ENCODE measurements at places on chromosomes 7 and 10. TPM values are rescaled to one million over a fixed set of nuclear protein-coding genes. Genes with fewer than 3 reads are reported as not detected.

GRCh38 chr10:71797533-71798307, 24.4 kb upstream of the VSIR start:
- H3K27ac ChIP-seq, result no peak overlapping the region
- no peaks in the 10 kb centered on the region for H3K4me1 ChIP-seq
- no peak for DNase-seq
- no peak overlapping the region for H3K4me3 ChIP-seq
- H3K36me3 ChIP-seq, result no peaks in the 10 kb centered on the region

DNA sequence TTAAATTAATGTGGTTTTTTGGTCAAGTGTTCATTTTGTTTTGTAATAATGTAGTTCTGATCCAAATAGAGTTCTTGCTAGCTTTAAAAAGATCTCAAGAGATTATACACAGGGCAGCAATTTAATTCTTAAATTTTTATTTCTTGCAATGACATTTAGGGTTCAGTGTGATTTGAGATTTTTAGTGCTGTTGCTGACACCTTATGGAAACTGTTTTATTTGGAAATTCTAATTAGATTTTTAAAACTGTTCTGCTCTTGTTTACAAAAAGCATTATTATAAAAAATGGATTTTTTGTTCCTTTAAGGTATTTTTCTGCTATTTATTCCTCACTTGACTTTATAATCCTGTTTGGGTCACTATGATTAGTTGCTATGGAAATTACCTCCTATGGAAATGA, 72.1 kb downstream of the RTKN2 start:
- H3K36me3 ChIP-seq, result no peaks in the 10 kb centered on the region
- no peaks in the 10 kb centered on the region for H3K4me1 ChIP-seq
- H3K27me3 ChIP-seq, result no peaks in the 10 kb centered on the region
- H3K27ac ChIP-seq, result no peak overlapping the region
- no peak overlapping the region for H3K4me3 ChIP-seq

DNA sequence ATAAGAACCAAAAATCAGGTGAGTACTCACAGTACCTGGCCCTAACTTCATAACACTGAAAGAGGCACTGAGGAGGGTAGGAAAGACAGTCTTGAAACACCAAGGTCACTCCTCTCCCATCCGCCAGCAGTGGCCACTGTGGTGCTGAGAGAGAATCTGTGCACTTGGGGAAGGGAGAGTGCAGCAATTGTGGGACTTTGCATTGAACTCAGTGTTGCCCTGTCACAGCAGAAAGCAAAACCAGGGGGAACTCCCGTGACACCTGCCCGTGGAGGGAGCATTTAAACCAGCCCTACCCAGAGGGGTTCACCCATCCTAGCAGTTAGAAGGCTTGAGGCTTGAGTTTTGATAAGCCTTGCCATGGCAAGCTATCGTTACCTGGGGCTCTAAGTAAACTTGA, 35.2 kb upstream of the MAP3K8 start:
- DNase-seq, result no peak
- H3K4me3 ChIP-seq, result no peak overlapping the region
- no peak overlapping the region for H3K27ac ChIP-seq
- no peaks in the 10 kb centered on the region for H3K27me3 ChIP-seq

GRCh38 chr10:127306479-127306878, 110.1 kb upstream of the INSYN2A start:
- no peak for DNase-seq
- no peaks in the 10 kb centered on the region for H3K4me1 ChIP-seq
- H3K4me3 ChIP-seq, result no peak overlapping the region
- no peaks in the 10 kb centered on the region for H3K27me3 ChIP-seq
- no peaks in the 10 kb centered on the region for H3K36me3 ChIP-seq

GRCh38 chr7:80611779-80612178, 26.7 kb upstream of the CD36 start:
- H3K27ac ChIP-seq, result peak overlapping the region; percentile 87
- DNase-seq, result no peak
- peaks cover 15% of the 10 kb centered on the region for H3K4me1 ChIP-seq
- no peak overlapping the region for H3K4me3 ChIP-seq

CFAP58 gene
- total RNA-seq, result 0.20 TPM

ZNF239 gene
- 3.1 TPM for total RNA-seq
